NCI-H187 (cell line): ENCODE measurements at places on chromosomes 13 and 19.

GRCh38 chr13:67726979-67727378 is 496.8 kb upstream of the PCDH9 start:
- no peak for DNase-seq

DNA sequence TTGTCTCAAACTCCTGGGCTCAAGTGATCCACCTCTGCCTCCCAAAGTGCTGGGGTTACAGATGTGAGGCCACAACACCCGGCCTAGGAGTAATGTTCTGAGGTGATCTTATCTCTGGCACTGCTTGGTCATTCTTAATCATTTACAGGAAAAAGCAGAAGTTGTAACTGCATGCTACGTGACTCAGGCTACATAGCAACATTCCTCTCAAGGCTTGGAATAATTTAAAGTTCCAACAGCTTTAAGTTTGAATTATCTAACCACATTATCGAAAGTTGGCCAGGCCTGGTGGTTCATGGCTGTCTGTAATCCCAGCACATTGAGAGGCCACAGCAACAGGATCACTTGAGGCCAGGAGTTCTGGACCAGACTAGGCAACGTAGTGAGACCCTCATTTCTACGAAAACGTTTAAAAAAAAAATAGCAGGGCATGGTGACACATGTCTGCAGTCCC is 3.9 kb upstream of the B9D2 start:
- no peak for DNase-seq

GRCh38 chr13:109036078-109036780 is 406.8 kb downstream of the MYO16 start:
- DNase-seq = no peak

DNA sequence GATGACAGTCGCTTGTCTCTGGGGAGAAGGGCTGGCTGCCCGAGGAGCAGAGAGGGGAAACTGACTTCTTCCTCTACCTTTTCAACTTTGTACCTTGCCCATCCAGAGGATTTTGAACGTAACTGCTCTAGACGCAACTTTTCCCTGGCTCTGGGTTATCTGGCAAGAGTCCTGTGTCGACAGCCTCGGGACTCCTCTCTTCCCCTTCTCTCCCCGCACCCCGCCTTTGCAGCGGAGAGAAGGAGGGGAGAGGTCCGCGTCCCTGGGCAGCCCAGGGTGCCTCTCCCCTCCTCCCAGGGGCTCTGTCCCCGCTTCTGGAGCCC is 574 bp downstream of the SH3GL1 start:
- no peak for DNase-seq

GRCh38 chr19:368630-369024 is 24.0 kb upstream of the MIER2 start:
- no peak for DNase-seq

- no peak for DNase-seq
These were observed 1038.0 kb upstream of the ATXN8OS start for GRCh38 chr13:69069554-69070133.

- DNase-seq = no peak
These were observed 2.3 kb upstream of the STRN4 start for GRCh38 chr19:46748325-46749109.

DNA sequence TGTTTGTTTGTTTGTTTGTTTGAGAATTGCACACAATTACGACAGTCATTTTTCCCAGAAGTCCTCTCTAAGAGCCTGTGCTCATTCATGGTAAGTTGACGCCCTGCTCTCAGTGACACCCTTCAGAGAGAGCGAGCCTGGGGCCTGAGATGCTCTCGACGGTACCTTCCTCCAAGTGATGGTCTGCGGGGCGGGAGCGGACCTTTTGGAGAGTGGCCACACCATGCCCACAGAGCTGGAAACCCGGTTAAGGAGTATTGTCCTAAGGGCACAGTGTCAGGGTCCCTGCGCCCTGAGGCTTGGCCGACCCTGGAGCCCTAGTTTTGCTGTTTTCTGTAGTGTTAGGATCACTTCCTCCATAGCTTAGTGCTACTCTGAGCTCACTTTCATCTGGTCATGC is 3.6 kb downstream of the POP4 start:
- DNase-seq = no peak

- no peak for DNase-seq
These were observed at the start of gene SLC6A16 for GRCh38 chr19:49324801-49325576. Gene SLC6A16 (minus strand): TSS chr19:49325191. CDS start chr19:49311347, 13,844 bp downstream.

DNA sequence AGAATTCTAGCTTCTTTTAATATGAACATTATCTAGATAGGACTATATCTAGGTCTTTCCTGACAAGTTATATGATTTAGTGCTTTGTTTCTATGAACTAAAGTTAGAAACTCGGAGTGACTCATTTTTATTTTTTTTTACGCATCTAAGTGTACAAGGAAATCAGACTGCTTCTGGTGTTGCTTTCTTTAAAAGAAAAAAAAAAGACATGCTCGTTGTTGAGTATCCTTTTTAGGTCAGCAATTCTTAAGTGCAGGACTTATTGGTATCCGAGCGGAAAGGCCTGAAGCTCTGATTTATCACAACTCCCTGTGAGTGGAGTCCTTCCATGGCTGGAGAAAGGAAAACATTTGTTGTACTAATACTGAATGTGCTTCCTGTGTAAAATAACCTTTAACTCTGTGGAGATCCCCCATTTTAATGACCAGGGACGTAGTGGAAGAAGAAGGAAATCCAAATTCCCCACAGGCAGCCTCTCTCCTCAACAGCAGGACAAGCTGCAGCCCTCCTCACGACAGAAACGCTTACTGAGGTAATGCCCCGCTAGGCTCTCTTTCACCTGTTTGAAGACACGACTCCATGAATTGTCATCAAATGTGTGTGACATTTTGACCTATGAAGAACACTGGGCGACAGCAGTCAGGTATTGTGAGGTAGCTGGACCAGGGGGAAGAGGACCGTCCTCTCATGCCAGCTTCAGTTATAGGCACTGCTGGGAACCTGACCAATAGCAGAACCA is 17.9 kb upstream of the POMP start:
- DNase-seq = no peak

DNA sequence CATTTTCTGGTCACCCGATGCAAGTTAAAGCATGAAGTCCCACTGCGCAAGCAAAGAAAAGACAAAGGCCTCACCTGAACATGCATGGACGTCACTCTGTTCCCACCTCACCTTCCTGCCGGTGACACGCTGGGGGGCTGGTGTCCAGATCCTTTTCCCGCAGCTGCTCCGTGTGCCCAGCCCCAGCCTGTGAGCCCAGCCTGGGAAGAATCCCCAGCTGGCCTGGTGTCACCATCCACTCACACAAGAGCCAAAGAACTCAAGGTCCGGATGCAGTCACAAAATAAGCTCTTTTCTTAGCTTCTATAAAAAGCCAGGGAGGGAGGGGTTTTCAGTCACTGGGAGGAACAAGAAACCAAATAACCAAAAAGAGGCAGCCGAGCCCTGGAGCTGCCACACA is 249.9 kb downstream of the COL4A1 start:
- no peak for DNase-seq

GRCh38 chr13:29438769-29439168 is 156.7 kb downstream of the SLC7A1 start:
- DNase-seq = no peak

DNA sequence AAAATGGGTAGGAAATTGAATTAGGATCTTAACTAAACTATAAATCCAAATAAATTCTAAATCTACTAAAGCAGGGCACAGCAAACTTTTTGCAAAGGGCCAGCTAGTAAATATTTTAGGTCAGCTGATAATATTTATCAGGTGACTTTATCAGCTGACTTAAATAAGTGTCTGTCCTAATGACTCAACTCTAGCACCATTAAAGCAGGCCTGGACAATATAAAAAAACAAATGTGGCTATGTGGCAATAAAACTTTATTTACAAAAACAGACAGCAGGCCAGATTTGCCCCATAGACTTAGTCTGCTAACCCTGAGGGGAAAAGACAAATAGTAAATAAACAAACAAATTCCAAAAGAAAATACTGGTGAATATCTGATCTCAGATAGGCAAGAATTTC is 27.7 kb upstream of the DOCK9 start:
- DNase-seq = no peak

DNA sequence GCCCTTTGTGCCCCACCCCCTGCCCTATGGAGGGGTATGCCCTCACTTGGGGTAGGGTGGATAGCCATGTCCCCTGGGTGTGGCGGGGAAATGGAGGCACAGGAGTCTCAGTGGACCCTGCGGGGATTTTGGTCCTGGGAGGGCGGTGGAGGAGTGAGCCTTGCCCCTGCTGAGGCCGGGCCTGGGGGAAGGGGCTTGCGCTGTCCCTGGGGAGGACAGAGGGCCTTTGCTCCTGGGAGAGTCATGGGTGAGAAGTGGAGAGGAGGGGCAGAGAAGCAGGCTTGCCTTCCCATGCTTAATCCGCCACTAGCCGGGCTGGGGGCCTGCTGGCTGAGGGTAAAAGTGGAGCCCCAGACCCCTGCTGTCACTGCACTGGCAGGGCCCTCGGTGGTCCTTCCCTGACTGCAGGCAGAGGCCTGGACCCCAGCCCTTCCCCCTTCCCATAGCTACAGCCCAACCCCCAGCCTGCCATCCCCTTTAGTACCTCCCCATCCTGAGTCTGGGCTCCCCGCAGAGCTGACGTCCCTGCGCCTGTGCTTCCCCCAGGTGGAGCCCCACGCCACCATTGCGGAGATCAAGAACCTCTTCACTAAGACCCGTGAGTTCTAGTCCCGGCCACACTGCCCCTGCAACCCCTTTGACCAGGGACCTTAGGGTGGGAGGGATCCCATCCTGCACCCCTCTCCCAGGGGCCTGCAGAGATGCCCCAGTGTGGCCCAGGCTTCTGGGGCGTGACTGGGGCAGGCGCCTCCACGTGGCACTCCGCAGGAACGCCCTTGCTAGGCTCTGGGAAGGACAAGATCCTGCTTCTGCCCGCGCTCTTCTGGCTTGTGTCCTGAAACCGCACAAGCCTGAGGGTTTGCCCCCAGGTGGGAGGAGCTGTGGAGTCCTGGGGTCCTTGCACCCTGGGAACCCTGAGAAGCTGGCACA is 8.9 kb downstream of the NDUFB7 start:
- no peak for DNase-seq

- no peak for DNase-seq
These were observed 1.5 kb downstream of the PPFIA3 start for GRCh38 chr19:49120868-49121267.

DNA sequence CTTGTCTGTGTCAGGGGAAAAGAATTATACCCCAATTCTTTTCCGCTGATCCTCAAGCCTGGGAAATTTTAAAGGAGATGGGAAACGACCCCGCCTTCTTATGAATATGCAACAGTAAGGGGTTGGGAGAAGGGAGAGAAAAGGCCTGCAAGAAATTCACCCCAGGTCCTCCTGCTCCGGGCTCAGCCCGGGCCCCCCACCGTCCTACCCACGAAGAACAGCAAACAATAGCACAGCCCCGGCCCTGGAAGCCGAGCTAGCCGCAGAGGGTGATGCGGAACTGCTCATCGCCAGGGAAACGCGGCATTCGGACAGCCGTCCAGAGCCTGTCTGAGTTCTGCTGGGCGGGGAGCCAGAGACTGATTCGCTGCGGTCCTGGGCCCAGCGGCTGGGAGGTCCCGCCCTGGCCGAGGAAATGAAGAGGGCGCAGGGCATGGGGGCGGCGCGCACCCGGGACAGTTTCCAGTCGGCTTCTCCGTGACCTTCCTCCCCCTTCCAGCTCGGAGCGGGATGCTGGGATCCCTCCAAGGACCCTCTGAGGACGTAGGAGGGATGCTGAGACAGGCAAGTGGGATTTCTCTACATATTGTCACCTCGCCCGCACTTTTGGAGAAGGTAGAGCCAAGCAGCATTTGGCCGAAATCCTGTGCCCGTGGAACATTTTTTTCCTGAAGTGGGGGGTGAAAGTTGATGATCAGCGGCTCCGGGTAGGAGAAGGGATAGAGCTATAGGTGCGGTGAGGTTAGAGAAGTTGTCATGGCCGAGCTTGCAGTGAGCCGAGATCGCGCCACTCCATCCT is 82.3 kb upstream of the C1QTNF9B start:
- DNase-seq = no peak

- peak; percentile 54 for DNase-seq
These were observed 146.7 kb upstream of the FNDC3A start for GRCh38 chr13:48828962-48829411.

DNA sequence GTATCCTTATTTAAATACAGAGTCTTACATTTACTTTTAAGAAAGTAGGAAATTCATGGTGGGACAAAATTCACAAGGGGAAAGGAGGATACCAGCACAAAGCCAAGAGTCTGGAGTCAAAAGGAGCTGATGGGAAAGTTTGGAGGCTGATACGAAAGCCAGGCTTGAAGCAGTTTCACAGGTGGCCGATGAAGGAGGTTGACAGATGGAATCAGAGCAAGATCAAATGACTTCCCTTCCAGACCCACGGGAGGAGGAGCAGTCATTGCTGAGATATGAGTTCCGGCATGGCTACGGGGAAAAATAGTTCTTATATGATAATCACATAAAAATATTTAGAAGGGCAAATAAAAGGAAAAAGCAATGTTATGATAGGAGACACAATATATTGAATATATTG is 65.0 kb downstream of the DGKH start:
- no peak for DNase-seq

GRCh38 chr13:90700340-90700739 is 647.1 kb upstream of the MIR17HG start:
- DNase-seq = no peak

DNA sequence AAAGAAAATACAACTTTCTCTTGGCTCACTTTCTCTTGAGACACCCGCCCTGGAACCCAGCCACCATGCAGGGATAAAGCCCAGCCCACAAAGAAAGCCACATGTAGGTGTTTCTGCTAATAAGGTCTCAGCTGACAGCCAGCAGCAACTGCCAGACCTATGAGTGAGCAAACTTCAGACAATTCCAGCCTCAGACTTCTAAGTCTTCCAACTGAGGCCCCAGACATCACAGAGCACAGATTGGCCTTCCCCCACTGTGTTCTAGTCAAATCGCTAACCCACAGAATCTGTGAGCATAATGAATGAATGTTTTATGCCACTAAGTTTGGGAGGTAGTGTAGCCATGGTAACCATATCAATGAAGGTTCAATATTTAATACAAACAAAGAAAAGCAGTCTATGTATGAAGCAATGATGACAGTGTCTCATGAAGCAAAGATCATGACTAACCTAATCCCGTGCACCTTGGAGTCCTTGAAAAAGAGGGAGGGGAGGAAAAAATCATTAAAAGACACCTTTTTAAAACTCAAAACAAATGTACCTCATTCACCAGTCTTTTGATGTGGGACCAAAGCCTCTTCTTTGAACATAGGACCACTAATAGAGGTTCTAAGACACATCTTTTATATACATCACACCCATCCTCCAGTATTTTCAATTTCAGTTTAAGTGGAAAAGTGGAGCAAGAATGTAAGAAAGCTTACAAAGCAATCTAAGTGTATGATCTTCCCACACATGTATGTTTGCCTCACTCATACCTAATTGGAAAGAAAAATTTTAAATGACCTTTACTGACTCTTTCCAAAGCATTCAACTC is 6.2 kb downstream of the MRPS31 start:
- no peak for DNase-seq

GRCh38 chr13:48043789-48044503 is 6.4 kb downstream of the NUDT15 start:
- DNase-seq = no peak

GRCh38 chr19:48842789-48843162 is 6.5 kb upstream of the HSD17B14 start:
- DNase-seq = no peak
